Fibroblast of skin of right biceps (primary cell): ENCODE measurements at places on chromosomes 4 and X.

DNA sequence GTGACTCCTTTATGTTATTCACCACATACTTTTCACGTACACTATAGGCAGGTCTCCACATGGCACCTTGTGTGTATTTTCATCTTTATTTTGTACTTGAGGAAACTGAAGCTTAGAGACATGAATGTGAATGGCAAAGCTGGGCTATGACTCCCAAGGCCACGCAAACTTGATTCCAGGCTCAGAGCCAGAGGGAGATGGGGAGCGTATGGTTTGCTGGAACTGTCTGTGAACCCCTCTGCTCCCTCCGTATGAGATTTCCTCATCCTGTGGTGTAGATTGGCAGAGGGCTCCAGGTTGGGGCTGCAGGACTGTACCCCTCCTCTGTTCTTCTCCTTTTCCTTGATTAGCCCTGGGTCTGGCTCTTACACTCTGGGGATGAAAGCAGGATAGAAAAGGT, 16.1 kb upstream of the STARD8 start:
- DNase-seq, result no peak

- no peak for DNase-seq
These were observed 120.8 kb downstream of the ADAMTS3 start for GRCh38 chr4:72448231-72448630.

GRCh38 chrX:106928227-106928626, 8.0 kb downstream of the CLDN2 start:
- no peak for DNase-seq

DNA sequence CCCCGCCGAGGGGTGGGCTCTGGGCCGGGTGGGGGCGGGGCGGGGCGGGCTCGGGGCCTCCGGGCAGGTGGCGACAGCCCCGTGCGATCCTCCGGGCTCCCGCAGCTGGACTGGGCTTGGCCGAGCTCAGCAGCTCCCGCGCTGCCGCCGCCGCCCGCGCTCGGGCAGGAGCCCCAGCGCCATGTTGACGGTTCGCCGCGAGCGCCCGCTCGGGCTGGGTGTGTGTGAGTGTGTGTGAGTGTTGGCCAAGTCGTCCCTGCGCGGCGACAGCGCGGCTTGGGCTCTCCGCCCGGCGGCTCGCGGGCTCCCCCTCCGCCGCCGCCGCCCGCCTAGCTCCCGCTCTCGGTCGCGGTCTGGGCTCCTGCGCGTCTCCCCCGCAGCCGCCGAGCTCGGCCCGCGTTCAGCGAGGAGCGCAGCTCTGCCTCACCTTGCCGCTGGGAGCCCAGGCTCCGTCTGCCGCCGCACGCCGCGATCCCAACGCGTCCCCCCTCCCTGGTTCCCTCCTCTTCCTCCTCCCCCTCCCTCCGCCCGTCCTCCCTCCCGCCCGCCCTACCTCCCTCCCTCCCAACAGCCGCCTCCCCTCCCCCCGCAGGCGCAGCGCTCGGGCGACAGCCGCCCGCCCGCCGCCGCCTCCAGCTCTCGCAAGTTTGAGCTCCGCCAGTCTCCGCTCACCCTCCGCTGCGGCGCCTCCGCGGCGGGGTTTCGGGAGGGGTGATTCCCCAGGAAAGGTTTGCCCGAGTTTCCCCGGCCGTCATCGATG, at the start of gene BCOR:
TSS of gene BCOR (minus strand) at position 455 of the 760 bp plus-strand sequence. CDS start 20,029 bp downstream, outside the sequence.
- peak; percentile 81 for DNase-seq

- no peak for DNase-seq
These were observed 450.7 kb downstream of the UBE2NL start for GRCh38 chrX:144334577-144334976.

DNA sequence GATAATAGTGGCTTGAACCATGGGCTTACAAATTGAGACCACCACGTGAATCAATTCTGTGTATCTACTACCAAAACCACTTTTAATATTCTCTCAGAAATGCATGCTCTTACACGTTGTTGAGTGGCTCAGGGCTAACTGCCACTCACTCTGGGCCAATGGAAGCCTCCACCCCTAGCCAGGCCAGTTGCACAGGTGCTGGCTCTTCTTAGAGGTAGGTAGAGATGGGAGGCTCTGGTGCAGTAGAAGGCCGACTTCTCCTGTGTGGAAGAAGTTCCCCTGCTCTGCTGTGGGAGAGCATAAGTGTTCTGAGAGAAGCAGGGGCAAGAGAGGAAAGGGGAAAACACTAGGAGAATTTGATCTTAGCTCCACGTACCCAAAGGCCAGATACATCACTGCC, 25.0 kb upstream of the BBS12 start:
- no peak for DNase-seq

GRCh38 chr4:117700111-117700892, 334.0 kb upstream of the NDST3 start:
- DNase-seq, result no peak

- DNase-seq, result no peak
These were observed 77.9 kb upstream of the ANKRD50 start for GRCh38 chr4:124790471-124790870.

- no peak for DNase-seq
These were observed 224.0 kb upstream of the CNKSR2 start for GRCh38 chrX:21150208-21150607.

DNA sequence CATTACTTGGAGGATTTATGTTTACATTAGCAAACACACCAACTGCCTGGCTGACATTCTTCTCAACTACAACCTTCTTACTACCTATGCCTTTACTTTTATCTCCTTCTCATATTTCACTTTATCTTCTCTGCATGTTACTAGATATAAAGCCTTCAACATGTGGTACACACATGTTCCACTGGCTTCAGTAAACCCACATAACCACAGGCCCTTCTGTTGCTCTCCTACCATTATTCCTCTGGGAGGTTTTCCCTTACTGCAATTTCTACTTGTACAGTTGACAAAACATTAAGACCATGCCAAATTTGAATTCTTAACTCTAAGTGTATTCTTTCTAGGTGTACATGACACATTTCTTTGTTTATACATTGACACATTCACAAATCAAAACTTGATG, 133.1 kb downstream of the ARAP2 start:
- peak; percentile 57 for DNase-seq

DNA sequence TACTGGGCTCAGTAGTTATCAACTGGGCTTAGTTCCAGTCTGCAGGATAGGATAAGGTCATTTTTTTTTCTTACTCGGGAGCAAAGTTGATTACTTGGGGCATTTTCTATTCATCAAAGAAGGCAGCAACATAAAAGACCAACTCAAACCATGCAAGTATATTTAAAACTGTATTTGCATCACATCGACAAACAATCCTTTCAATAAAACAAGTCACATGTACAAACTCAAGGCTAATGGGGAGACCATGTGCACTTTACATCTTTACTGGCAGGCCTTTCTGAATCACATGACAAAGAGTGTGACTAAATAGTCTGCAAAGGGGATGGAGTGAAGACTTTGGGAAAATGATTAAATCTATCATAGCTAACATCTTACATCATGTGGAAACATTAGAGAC, 610.4 kb upstream of the BOD1L1 start:
- DNase-seq, result no peak

DNA sequence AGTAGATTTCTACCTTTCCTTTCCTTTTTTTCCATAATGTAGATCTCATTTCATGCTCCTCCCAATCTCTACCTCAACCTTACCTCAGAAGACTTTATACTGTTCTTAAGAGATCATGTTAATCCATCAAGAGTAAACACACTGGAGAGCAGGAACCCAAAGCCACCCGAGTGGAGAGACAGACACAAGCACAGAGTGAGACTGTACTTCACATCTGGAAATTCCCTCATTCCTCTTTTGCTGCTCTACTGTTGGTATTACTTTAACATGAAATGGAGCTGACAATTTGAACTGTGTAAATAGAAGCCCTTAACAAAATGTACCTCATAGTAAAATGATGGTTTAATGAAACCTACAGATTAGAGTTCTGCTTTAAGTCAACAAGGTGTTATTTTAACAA, 105.7 kb upstream of the RASGEF1B start:
- no peak for DNase-seq

DNA sequence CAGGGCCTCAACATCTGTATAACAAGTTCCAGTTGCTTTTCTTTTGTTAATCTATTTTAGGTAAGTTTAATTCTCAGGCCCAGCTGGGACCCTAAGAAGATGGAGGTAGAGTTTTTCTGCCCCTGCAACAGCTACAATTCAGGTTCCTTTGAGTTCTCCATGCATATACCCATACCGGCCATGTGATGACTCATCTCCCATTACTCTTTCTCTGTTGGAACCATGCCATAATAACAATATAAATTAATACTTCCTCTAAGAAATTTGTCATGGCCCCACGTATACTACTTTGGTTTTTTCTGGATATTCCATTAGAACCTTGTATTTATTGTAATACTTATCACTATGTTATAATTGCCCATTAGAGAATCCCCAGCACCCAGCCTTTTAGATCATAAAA, 1.3 kb upstream of the INTU start:
- DNase-seq, result peak; percentile 57

DNA sequence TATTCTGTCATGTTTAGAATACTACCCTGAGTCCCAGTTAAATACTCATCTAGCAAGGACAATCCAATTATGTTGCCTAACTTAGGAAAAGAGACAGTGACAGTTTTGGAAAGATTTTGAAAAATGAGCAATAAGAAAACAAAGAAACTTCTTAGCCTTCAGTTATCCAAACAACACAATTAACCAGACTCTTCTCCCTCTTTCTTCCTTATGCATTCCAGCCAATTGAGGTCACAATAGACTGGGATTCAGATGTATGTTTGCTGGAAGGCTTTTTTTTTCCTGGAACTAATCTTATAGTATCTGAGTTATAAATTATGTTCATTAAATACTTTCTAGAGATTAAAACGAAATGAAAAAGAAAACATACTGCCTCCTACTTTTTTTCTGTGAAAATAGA, 109.6 kb downstream of the GUCY2F start:
- DNase-seq, result peak; percentile 63

GRCh38 chr4:73885574-73886267, 16.5 kb downstream of the CXCL1 start:
- DNase-seq, result peak; percentile 58

- DNase-seq, result no peak
These were observed 36.9 kb downstream of the PAQR3 start for GRCh38 chr4:78902298-78902697.

GRCh38 chr4:93466446-93466845, 362.1 kb upstream of the ATOH1 start:
- DNase-seq, result no peak
